ENCODE measurements at places on chromosomes 1 and 21.

DNA sequence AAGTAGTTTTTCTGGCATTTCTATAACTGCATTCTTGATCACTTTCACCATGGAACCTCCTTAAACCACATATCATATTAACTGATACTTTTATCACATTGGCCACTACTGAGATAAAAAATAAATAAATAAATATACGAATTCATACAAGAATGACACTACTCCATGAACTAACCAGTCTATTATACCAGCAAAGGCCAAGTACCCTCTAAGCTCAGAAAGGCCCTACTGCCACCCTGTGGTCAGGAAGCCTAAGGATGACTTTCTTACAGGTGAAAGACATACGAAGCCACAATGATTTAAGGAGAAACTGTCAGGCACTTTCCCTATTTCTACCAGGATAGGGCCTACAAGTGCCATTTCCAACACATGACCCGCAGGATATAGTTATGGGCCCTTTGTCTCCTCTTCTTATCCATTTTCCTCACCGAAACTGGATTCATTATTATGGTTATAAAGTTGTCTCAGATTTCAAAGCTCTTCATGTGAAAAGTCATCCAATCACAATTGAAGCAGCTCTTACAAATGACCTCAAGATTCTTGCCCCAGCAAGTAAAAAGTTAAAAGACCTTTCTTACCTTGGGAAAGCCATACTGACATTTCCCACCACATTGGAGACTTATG is 23.9 kb downstream of the DNAJC8 start:
- H3K27ac ChIP-seq: peak overlapping the region; percentile 7
- H3K27me3 ChIP-seq: no peaks in the 10 kb centered on the region
- DNase-seq: peak; percentile 60
- no peaks in the 10 kb centered on the region for H3K4me1 ChIP-seq

DNA sequence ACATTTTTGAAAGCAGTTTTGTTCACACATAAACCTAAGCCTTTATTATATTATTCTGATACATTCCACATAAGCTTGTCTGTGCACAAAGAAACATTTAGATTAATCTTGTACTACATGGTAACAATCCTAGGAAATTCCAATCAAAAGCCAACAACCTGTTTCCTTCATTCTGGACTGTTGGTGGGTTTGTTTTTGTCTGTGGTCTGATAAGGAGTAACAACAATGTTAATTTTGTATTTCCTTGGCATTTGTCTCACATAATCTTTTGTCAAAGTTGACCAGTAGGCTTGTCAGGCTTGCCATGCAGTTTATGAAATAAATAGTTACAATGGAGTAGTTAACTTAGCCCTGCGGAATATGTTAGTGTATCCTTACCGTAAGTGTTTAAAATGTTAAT is 183.3 kb downstream of the DHRS3 start:
- H3K27ac ChIP-seq: no peak overlapping the region
- DNase-seq: no peak
- no peaks in the 10 kb centered on the region for H3K27me3 ChIP-seq
- no peaks in the 10 kb centered on the region for H3K36me3 ChIP-seq
- H3K4me3 ChIP-seq: no peak overlapping the region

DNA sequence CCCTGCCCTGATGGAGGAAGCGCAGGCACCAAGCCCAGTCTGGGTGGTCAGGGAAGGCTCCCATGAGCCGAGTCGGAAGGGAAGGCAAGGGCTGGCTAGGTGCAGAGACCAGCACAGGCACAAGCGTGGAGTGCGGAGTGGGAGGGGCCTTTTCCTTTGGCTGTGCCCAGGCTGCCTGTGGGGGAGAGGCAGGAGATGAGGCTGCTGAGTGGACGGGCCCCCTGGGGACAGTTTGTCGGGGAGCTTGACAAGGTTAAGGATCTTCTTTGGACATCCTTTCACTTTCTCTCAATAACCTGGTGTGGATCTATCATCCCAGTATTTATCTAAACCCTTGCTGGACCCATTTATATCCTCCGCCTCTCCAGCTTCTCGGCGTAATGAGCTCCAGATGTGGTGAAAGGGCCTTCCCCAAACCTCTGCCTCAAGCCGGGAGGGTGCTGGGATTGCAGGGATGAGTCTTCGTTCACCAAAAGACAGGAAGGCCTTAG is 42.9 kb downstream of the EPHB2 start:
- H3K4me3 ChIP-seq: no peak overlapping the region
- no peak overlapping the region for H3K27ac ChIP-seq
- H3K4me1 ChIP-seq: no peaks in the 10 kb centered on the region
- no peak for DNase-seq
- H3K27me3 ChIP-seq: no peaks in the 10 kb centered on the region
- H3K36me3 ChIP-seq: no peaks in the 10 kb centered on the region

DNA sequence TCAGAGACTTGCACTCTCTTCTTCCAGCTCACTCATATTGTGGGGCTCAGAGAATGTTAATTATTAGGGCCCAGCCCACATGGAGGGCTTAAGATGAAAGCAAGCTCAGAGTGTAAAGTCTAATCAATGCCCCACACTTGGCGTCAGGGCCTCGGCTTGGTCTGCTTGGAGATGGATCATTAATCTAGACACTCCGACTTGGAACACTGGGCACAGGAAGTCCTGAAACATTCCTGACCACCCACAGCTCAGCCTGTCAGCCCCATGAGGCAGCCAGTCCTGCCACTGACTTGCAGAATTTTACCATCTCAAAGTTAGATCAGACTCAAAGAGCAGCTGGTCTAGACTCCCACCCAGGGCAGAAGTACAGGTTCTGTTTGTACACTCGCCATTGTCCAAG is 69.8 kb upstream of the TRABD2B start:
- no peak overlapping the region for H3K4me3 ChIP-seq
- H3K27ac ChIP-seq: no peak overlapping the region
- peaks cover 5% of the 10 kb centered on the region for H3K27me3 ChIP-seq
- DNase-seq: peak; percentile 37
- H3K36me3 ChIP-seq: no peaks in the 10 kb centered on the region
- H3K4me1 ChIP-seq: no peaks in the 10 kb centered on the region

Measured in A673 (cell line).